ENCODE measurements at places on chromosomes 1 and 21. TPM values are rescaled to one million over a fixed set of nuclear protein-coding genes. Genes with fewer than 3 reads are reported as not detected.
A peak's percentile ranks its signal among the peaks of the same experiment; 100 is the strongest.

DNA sequence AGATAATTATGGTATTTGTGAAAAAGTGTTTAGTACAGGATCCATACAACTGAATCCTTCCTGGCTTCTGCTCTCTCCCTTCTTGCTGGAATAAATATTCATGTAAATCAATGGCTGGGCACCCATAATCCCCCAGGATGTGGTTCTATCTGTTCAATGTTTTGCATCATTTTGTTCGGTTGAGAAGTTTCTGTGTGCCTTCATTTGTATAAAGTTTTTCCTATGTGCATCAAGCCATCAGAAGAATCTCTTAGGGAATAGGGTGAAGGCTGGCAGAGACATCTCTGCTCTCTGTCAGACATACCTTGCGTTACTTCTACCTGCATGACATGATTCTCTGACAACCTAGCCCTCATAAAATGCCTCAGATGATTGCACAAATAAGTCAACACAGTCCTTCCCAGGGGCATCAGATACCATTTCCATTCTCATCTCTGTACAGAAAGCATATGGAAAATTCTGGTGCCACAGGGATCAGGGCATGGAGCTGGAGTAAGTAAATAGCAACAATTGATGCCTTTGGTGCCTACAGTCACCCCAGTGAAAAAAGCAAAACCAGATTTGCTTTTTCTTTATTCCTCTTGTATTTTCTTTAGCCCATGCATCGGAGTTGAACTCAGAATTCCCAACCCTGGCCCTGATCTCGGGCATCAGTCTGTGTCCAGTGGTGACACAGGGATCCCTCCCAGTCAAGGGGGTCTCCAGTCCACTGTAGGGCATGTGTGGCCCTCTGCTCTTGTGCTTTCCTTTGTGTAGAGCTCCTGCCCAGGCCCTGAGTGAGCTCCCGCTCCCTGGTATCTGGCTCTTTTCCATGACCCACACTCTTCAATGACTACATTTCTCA, 39.7 kb upstream of the ATP1A1 start:
- no peak for DNase-seq
- H3K4me3 ChIP-seq, result no peak overlapping the region
- peaks cover 22% of the 10 kb centered on the region for H3K4me1 ChIP-seq
- H3K27me3 ChIP-seq, result no peaks in the 10 kb centered on the region
- H3K36me3 ChIP-seq, result no peaks in the 10 kb centered on the region

- peaks cover 46% of the 10 kb centered on the region for H3K4me1 ChIP-seq
- DNase-seq, result no peak
- H3K36me3 ChIP-seq, result no peaks in the 10 kb centered on the region
- no peaks in the 10 kb centered on the region for H3K27me3 ChIP-seq
- H3K4me3 ChIP-seq, result peak overlapping the region; percentile 96
Observed at GRCh38 chr1:8816831-8817411, 519 bp downstream of the RERE start.

DNA sequence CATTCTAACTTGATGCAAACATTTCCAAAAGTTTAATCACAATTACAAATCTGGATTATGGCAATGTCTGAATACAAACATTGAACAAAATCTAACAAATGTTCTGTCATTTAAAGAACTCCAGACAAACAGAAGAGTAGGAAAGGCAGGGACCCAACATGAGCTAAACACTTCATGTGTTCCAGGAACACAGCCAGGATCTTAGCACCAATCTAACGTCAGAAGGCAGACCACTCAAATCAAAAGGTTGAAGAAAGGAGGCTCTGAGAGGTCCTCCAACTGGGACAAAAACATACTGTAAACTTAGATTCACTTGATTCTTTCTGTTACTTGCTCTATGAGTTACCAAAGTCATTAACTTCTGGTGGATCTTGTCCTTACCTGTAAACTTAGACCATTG, 374.0 kb downstream of the NEGR1 start:
- H3K36me3 ChIP-seq, result no peaks in the 10 kb centered on the region
- peaks cover 20% of the 10 kb centered on the region for H3K4me1 ChIP-seq
- H3K27ac ChIP-seq, result no peak overlapping the region
- no peaks in the 10 kb centered on the region for H3K27me3 ChIP-seq
- DNase-seq, result no peak

DNA sequence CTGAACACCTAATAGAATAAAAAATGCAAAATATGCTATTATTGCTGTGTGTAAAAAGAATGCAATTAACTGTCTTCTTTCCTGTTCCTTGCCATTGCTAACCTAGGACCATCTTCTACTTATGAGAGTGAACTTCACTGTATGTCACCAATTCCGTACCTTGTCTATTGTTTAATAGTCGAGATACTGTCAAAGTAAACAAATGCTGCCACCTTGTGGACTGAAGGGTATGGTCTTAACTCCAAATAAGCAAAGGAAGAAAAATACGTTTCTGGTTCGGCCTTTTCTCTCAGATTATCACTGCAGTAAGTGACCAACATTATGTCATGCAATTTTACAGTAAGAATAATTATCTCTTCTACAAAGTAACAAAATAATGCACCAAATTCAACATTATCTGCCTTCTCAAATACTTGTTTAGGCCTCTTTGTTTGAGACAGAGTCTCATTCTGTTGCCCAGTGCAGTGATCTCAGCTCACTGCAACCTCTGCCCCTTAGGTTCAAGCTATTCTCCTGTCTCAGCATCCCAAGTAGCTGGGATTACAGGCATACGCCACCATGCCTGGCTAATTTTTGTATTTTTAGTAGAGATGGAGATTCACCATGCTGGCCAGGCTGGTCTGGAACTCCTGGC, 133.4 kb downstream of the COP1 start:
- H3K4me1 ChIP-seq, result no peaks in the 10 kb centered on the region
- DNase-seq, result peak; percentile 77
- H3K27me3 ChIP-seq, result no peaks in the 10 kb centered on the region
- no peak overlapping the region for H3K4me3 ChIP-seq
- H3K27ac ChIP-seq, result no peak overlapping the region

The TTC39A gene
- total RNA-seq, result 3.1 TPM

- no peak for DNase-seq
- H3K4me1 ChIP-seq, result peaks cover 37% of the 10 kb centered on the region
- peaks cover 13% of the 10 kb centered on the region for H3K36me3 ChIP-seq
- peak overlapping the region; percentile 79 for H3K4me3 ChIP-seq
Observed at GRCh38 chr1:8424539-8425116, 106.7 kb downstream of the SLC45A1 start.

- no peaks in the 10 kb centered on the region for H3K27me3 ChIP-seq
- H3K4me1 ChIP-seq, result no peaks in the 10 kb centered on the region
- H3K4me3 ChIP-seq, result no peak overlapping the region
- no peaks in the 10 kb centered on the region for H3K36me3 ChIP-seq
Observed at GRCh38 chr1:227490478-227490877, 72.9 kb upstream of the ZNF678 start.

Measured in A673 (cell line).